ENCODE measurements at places on chromosomes 5 and 9. TPM values are rescaled to one million over a fixed set of nuclear protein-coding genes. Genes with fewer than 3 reads are reported as not detected.

GRCh38 chr9:32554107-32554506 is 1.7 kb upstream of the TOPORS start:
- no peak for DNase-seq
- peaks cover 40% of the 10 kb centered on the region for H3K4me1 ChIP-seq
- no peak overlapping the region for H3K27ac ChIP-seq

DNA sequence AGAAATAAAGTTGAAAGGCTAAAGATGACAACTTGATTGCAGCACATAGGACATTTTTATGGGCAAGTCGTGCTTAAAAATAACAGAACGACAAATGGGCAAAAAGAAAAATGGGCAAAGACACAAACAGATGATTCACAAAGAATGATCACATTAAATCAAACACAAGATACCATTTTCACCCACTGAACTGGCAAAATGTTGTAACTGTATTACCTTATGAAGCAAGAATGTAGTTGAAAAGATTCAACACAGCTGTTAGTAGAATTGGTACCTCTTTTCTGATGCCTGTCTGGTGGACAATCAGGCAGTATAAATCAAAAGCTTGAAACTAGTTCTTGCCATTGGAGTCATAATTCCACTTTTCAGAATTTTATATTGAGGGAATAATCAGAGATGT is 81.0 kb upstream of the PALM2AKAP2 start:
- no peak overlapping the region for H3K27ac ChIP-seq
- no peak for DNase-seq
- H3K4me3 ChIP-seq = no peak overlapping the region

- no peaks in the 10 kb centered on the region for H3K27me3 ChIP-seq
- no peak overlapping the region for H3K4me3 ChIP-seq
- H3K27ac ChIP-seq = no peak overlapping the region
- no peaks in the 10 kb centered on the region for H3K36me3 ChIP-seq
- no peaks in the 10 kb centered on the region for H3K4me1 ChIP-seq
Observed at GRCh38 chr5:172484664-172485063, 30.3 kb upstream of the SH3PXD2B start.

DNA sequence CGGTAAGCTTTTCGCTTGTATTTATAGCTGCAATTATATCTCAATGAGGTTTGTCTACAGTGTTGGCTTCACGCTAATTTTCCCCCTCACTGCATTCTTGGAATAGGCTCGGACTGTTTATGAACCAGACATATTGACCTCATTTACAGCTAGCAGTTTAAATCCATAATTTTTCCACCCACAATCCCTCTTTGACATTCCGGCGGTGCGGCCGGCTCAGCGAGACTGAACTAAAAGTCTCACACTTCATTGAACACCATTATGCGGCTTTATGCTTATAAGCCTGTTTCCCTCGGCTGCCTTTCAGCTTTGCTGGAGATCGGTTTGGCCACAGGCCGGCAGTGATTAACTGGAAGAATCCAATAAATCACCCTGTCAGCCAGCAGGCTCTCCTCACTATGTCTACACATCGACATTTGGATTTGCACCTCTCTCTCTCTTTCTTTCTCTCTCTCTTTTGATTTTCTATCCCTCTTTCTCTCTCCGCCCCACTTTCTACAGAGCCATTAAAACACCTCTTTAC is 315.0 kb upstream of the TLE4 start:
- peaks cover 18% of the 10 kb centered on the region for H3K27me3 ChIP-seq
- DNase-seq = no peak
- no peak overlapping the region for H3K27ac ChIP-seq
- H3K36me3 ChIP-seq = no peaks in the 10 kb centered on the region
- no peaks in the 10 kb centered on the region for H3K4me1 ChIP-seq

GRCh38 chr9:16221822-16222547 is 648.5 kb downstream of the BNC2 start:
- H3K27me3 ChIP-seq = peaks cover 4% of the 10 kb centered on the region
- no peaks in the 10 kb centered on the region for H3K36me3 ChIP-seq
- no peaks in the 10 kb centered on the region for H3K4me1 ChIP-seq
- H3K27ac ChIP-seq = no peak overlapping the region

The F2RL1 gene
- 3.0 TPM for total RNA-seq

The BNC2 gene
- not detected for total RNA-seq

The FSD1L gene
- 0.79 TPM for total RNA-seq

The FUT7 gene
- not detected for total RNA-seq
